ENCODE measurements at places on chromosomes 12 and 14. TPM values are rescaled to one million over a fixed set of nuclear protein-coding genes. Genes with fewer than 3 reads are reported as not detected.
A peak's percentile ranks its signal among the peaks of the same experiment; 100 is the strongest.

Gene KLHL33
- 0.04 TPM for total RNA-seq

Gene MIP
- not detected for total RNA-seq

Gene C12orf50
- total RNA-seq, result 0.20 TPM

DNA sequence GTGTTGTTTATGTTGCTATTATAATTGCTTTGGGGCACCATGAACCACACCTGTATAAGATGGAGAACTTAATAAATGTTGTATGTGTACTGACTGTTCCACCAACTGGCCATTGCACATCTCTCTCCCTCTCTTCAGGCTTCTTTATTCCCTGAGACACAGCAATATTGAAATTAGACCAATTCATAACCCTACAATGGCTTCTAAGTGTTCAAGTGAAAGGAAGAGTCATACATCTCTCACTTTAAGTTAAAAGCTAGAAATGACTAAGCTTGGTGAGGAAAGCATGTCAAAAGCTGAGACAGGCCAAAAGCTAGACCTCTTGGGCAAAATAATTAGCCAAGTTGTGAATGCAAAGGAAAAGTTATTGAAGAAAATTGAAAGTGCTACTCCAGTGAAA, 373.3 kb downstream of the RGS6 start:
- DNase-seq, result no peak

- no peak for DNase-seq
Measured at GRCh38 chr14:36588788-36589187, 6.4 kb upstream of the NKX2-8 start.

- DNase-seq, result peak; percentile 34
Measured at GRCh38 chr12:111692575-111693210, 6.8 kb downstream of the ACAD10 start.
